ENCODE measurements at places on chromosomes 7 and 10.

DNA sequence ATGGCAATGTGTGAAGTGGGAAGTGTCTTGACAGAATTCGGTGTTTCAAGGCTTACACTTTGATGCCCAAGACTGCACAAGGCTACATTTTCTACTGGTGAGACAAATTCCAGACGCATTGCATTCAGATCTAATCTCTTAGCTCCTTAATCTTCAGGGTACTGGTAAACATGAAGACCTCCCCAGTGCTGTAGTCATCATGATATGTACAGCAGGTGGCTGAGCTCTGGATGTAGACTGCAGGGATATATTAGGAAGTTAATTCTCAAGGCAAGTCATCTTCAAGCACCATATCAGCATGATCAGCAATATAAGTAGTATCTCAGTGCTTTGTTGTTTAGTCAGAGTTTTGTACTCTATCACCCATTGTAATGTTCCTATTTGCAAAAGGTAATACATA, 61.8 kb downstream of the IKZF1 start:
- no peak for DNase-seq

- no peak for DNase-seq
These were observed 163.2 kb downstream of the REEP3 start for GRCh38 chr10:63684257-63684936.

- DNase-seq = no peak
These were observed at the start of gene BMI1 for GRCh38 chr10:22320591-22321155. Gene BMI1, plus strand, starts transcription at chr10:22321099. Its CDS starts 5,351 bp downstream, at chr10:22326450.

DNA sequence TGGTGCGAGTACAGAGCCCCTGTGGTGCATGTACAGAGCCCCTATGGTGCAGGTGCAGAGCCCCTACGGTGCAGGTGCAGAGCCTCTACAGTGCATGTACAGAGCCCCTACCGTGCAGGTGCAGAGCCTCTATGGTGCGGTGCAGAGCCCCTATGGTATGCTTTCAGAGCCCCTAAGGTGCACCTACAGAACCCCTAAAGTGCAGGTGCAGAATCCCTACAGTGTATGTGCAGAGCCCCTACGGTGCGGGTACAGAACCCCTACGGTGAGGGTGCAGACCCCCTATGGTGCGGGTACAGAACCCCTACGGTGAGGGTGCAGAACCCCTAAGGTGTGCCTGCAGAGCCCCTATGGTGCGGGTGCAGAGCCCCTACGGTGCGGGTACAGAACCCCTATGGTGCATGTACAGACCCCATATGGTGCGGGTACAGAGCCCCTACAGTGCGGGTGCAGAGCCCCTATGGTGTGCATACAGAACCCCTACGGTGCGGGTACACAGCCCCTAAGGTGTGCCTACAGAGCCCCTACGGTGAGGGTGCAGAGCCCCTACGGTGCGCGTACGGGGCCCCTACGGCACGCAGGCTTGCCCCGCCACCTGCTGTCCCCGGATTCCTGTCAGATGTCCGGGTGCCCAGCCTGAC, 53.5 kb downstream of the MGMT start:
- DNase-seq = no peak

DNA sequence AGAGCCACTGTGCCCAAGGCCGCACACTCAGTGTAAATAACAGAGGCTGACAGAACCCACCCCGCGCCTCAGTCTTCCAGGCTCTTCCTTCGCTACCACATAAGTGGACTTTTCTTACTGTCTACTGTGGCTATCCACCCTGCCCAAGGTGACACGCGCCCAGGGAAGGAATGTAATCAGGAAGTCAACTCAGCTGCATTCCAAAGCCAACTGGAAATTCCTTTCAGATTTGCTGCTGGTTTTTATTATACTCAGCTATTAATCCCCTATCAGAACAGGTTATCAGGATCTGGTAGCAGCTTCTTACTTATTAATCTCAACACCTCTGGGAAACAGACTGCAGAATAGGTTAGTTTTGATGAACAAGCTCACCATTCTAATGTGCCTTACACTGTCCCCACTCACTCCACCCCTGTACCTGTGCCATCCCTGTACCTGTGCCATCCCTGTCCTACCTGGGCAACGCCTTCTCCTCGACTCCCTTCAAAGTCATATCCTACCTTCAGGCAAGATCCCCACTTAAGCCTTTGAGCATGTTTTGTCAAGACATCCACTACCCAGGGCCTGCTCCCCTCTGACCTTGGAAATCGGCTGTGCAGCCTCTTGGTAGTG, 90.7 kb downstream of the NHLRC2 start:
- DNase-seq = no peak

DNA sequence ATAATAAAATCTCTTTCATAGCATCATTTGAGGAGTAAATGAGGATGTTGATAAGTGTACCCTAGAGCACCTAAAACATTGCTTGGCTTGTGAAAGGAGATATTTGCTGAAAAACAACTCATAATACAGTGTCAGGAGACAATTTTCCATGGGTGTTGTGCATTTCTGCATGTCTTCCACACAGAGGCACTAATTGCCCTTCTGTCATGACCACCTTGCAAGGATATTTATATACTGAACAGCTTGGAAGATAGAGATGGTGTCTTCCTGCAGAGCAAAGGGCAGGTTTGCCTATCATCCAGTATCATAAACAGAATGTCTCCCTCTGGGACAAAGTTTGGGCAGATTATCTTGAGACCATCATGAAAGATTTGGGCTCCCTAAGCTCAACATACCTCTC, 495.2 kb upstream of the LRRN3 start:
- no peak for DNase-seq

- DNase-seq = no peak
These were observed 74.0 kb upstream of the ITGB1 start for GRCh38 chr10:33031815-33032653.

GRCh38 chr7:24609059-24609458, 35.8 kb downstream of the PALS2 start:
- no peak for DNase-seq

- no peak for DNase-seq
These were observed 411.9 kb upstream of the KLF6 start for GRCh38 chr10:4196771-4197390.

DNA sequence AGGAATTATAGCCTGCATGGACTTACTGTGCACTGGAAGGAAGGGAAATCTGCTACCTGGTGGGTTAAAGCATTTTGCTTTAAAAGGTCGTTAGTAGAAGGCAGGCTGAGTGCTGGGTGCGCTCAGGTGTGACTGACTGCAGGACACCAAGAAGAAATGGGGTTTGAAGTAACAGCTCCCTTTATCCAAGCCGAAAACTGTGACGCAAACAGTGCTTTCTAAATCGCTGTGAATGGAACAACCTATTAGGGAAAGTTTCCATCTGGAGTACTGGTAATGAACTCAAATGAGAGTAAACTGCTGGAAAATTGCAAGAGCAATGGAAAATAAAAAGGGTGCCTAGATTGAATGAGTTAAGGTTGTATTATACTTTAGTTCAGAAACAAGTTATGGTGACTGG, 95.3 kb downstream of the CNNM2 start:
- no peak for DNase-seq

- peak; percentile 58 for DNase-seq
These were observed 75.7 kb downstream of the IMMP2L start for GRCh38 chr7:111486472-111487142.

GRCh38 chr10:84908491-84908890, 580.1 kb downstream of the CCSER2 start:
- DNase-seq = no peak

GRCh38 chr7:103689255-103689654, 243.2 kb upstream of the SLC26A5 start:
- no peak for DNase-seq

DNA sequence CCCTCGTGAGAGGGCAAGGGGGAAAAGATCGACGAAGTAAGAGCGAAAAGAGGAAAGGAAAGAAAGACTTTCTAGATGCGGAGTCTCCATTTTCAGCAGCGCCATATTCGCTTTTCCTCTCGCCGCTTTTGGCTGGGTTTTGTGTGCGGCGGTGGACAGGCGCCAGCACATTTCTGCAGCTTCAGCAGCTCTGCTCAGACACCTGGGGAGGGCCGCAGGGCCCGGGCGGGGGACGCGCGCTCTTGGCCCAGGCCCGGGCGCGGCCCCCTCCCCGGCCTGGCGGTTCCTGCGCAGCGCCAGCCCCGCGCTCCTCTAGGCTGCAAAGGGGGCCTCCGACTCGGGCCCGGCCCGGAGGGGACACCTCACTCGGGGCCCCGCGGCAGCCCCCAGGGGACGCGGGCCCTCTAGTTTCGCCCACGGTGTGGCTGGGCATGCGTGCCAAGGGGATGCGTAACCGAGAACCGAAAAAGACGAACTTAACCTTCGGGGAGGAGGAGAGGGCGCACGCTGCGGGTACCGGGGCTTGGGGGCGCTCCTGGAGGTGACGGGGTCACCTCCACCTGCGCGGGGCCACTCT, 34.5 kb upstream of the EBLN1 start:
- peak; percentile 51 for DNase-seq

- DNase-seq = no peak
These were observed 46.0 kb downstream of the MKI67 start for GRCh38 chr10:128080231-128080630.

- no peak for DNase-seq
These were observed 51.7 kb downstream of the SMURF1 start for GRCh38 chr7:99092064-99092720.

- no peak for DNase-seq
These were observed 202.1 kb downstream of the ATRNL1 start for GRCh38 chr10:115295213-115295805.

GRCh38 chr10:51783941-51784340, 84.5 kb upstream of the CSTF2T start:
- DNase-seq = no peak

DNA sequence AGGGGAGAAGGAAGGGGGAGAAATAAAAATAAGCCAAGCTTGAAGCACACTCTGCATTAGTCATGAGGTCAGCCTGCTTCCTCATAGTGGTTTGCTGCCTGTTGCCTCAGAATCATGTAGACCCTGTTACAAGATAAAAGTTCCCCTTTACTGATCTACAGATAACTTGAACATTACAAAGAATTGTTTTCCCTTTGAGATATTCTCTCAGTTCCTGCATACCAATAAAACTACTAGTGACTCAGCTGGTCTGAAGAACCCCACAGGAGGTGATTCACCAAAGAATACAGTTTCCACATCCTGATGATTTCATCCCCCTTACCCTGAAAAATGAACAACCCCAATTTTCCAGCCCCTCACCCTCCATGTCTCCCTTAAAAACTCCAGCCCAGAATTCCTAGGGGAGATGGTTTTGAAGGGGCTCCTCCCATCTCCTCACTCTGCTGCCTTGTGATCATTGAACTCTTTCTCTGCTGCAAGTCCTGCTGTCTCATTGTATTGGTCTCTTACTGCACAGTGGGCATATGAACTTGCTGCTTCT, 31.5 kb upstream of the NRP1 start:
- DNase-seq = peak; percentile 96

DNA sequence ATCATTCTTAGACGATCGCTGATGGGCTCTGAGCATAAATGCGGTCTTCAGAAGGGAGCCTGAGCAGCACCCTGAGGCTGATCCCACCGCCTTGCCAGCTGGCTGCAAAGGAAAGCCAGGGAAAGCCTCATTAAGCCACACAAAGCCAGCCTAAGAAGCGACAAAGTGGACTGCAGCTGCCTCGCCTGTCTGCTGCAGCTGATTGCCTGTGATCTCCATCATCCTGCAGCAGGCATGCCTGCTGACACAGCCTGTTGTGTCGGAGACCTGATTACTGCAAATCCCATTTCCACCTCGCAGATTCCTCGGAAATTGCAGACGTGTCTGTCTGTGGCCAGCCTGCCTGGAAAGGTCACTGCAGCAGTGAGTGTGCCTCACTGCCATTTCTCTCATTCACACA, 1087.0 kb upstream of the AUTS2 start:
- no peak for DNase-seq

DNA sequence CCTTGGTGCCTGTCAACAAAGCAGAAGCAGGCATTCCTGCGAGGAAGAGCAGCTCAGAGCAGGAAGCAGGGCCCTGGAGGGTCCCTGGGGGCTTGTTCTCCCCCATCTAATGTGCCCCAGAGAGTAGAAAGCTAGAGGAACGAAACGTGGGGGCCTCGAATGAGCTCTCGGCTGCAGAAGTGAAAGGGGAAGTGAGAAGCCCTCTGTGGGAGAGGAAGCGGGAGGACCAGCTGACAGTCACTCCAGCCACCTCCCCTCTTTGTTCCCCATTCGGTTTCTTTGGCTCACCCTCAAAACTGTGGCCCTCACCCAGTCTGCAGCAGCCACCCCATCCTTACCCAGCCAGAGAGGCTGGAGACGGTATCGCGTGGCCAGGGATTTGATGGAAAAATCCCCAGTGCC, 25.0 kb downstream of the C10orf105 start:
- peak; percentile 89 for DNase-seq

DNA sequence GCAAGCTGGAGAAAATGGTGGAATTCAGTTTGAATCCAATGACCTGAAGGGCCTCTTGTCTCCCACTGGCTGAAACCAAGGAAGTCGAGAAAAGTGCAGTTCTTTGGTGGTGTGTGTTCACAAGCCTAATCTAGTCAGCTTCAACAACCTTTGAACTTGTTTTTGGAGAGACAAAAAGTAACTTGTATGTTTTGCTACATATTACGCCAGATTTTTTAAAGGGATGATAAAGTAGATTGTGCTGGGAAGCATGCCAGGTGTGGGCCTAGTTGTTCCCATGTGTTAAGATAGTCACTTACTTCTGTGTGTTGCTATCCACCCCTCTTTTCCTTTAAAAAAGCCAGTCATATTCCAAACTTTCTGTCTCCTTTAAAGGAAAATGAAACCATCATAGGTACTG, 79.7 kb upstream of the FAM3C start:
- no peak for DNase-seq

GRCh38 chr7:124412531-124412930, 353.1 kb downstream of the GPR37 start:
- DNase-seq = no peak

- no peak for DNase-seq
These were observed 136.6 kb upstream of the TARP start for GRCh38 chr7:38410056-38410455.

- no peak for DNase-seq
These were observed 316.9 kb upstream of the SP8 start for GRCh38 chr7:21103426-21104123.

- peak; percentile 37 for DNase-seq
These were observed 196.1 kb downstream of the GRID1 start for GRCh38 chr10:86170255-86171108.

GRCh38 chr10:48751730-48752129, 67.1 kb downstream of the WDFY4 start:
- DNase-seq = no peak

Data from inflammatory macrophage treated with lipopolysaccharide for 4 hours (primary cell).